ENCODE measurements at places on chromosomes 7 and 10.

DNA sequence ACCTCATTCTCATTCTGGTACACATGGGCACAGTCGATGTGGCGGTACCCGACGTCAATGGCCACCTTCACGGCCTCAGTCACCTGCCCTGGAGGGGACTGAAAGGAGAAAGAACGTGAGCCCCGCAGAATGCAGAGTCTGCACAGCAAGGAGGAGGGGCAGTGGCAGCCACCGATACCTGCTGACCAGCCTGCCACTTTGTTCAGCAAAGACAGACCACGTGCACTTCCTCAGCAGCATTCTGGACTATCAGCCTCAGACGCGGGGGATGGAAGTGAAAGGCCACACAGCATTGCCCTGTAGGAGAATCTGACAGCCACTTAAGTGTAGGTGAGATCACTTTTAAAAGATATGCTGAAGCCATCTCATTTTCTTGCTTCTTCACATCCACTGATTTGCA, 7.2 kb downstream of the AKR1B1 start:
- DNase-seq, result no peak

- no peak for DNase-seq
These were observed 512.6 kb upstream of the FOXK1 start for GRCh38 chr7:4169455-4169854.

DNA sequence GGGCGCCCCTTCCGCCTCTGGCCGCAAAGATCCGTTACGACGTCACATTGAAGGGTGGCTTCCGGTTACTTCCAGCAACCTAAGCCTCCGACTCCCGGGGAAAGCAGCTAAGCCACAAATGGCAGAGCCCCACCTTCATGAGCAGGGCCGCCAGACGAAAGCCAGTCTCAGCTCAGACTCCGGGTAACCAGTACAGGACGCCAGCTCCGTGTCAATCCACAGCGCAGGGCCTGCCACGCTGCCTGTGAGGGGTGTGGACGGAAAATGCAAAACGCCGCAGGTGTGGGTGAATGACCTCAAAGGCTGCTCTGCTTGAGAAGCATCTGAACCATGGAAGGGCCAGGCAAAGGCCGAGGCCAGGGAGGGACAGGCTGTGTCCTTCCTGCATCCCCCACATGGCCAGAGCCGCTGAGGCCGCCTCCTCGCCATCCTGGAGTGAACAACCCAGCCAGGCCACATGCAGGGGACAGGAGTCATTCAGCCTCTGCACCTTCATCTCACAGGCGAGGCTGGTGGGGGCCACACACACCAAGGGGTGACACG, 53.5 kb upstream of the PPP2R2D start:
- DNase-seq, result no peak

- DNase-seq, result no peak
These were observed 10.8 kb upstream of the ADCY1 start for GRCh38 chr7:45563401-45563800.

DNA sequence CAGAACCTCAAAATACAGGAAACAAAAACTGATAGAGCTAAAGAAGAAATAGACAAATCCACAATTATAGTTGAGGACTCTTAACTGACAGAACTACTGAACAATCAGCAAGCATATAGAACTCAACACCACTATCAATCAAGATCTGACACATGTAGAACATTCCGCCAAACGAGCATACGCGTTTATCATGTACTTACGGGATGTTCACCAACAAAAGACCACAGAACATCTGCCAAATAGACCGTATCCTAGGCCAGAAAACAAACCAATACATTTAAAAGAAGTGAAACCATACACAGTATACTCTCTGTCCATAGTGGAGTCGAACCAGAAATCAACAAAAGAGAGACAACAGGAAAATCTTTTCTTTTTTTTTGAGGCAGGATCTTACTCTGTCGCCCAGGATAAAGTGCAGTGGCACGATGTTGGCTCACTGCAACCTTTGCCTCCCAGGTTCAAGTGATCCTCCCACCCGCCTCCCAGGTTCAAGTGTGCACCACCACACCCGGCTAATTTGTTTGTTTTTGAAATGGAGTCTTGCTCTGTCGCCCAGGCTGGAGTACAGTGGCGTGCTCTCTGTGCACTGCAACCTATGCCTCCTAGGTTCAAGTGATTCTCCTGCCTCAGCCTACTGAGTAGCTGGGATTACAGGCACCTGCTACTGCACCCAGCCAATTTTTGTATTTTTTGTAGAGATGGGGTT, 5.1 kb downstream of the GNA12 start:
- no peak for DNase-seq
